ENCODE measurements at places on chromosomes 4 and X.

GRCh38 chrX:102697494-102697893, 14.8 kb upstream of the GPRASP2 start:
- DNase-seq: no peak

DNA sequence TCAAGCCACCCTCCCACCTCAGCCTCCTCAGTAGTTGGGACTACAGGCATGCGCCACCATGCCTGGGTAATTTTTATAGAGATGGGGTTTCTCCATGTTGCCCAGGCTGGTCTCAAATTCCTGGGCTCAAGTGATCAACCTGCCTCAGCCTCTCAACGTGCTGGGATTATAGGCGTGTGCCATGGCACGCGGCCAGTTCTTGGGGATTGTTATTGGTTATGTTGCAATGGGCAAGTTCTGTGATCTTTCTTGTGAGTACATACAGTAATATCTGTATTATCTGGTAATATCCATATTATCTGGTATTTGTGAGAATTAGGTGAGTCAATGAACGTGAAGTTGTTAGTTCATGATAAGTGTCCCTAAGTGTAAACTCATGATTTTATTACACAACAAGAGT, 90.3 kb upstream of the TBL1X start:
- no peak for DNase-seq

GRCh38 chr4:158778712-158779111, 9.9 kb downstream of the FNIP2 start:
- DNase-seq: no peak

GRCh38 chrX:41198410-41198809, 113.2 kb downstream of the USP9X start:
- DNase-seq: no peak

GRCh38 chrX:12080265-12080664, 58.0 kb upstream of the FRMPD4 start:
- no peak for DNase-seq

DNA sequence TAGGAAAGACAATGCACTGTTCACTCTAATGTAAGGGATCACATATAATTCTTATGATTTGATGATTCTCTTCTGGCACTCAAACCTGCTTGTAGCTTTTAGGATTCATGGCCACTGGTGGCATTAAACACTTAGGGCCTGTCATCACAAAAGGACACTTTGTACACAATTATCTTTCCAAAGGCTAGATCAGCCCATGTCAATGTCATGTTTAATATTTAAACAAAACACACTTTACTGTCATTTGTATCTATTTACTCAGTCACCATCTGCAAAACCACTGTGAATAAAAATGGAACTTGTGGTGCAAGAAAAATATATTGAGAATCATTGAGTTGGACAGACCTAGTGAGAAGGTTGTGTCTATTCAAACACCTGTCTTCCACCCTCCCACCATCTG, 83.6 kb upstream of the TTC29 start:
- DNase-seq: no peak

- DNase-seq: no peak
These were observed 586.1 kb downstream of the CENPC start for GRCh38 chr4:66959207-66959606.

- DNase-seq: no peak
These were observed 122.5 kb upstream of the TRIM2 start for GRCh38 chr4:153081693-153082092.

DNA sequence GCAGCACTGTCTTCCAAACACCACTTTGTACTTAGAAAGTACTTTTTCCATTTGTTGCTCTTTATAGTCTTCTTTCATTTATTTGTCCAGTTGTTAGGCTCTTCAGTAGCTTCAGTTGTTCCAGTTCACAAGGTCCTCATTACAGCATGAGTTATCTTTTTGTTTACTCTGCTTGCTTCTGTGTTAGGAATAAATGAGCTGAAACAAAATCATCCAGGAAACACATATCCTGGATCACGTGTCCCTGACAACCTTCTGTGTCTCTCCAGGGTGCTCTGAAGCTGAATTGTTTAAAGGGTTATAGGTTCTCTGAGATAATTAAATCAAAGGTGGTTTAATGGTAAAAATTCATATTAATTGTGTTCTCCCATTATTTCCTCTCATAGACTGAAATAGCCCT, 19.9 kb upstream of the KLHL8 start:
- DNase-seq: no peak

DNA sequence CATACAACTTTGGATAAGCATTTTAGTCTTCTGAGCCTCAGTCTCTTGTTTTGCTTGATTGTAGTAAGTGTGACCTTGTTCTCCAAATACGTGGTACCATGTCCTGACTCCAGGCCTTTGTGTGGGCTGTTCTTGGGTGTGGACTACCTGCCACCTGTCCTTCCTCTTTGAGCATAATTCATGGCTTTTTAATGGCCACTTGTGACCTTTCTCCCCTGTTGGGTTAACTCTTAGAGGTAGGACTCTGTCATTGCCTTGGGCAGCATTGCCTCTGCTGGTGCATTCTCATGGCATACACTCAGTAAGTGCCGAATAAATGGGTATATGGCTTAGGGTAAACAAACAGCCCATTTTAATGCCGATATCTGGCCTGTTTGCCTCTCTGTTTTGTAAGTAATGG, 3.0 kb downstream of the NSD2 start:
- DNase-seq: no peak

- no peak for DNase-seq
These were observed 113.9 kb upstream of the VAMP7 start for GRCh38 chrX:155767051-155767875.

GRCh38 chrX:47226531-47227333, 6.1 kb upstream of the USP11 start:
- no peak for DNase-seq

GRCh38 chr4:37224854-37225253, 19.7 kb upstream of the NWD2 start:
- no peak for DNase-seq
